ENCODE measurements at places on chromosomes 1 and 21. TPM values are rescaled to one million over a fixed set of nuclear protein-coding genes. Genes with fewer than 3 reads are reported as not detected.

SPRR2G gene
- not detected for total RNA-seq

TDRD10 gene
- 1.4 TPM for total RNA-seq

CFHR2 gene
- total RNA-seq = not detected

MRPS21 gene
- total RNA-seq = 33.6 TPM

OLIG2 gene
- total RNA-seq = not detected

MYBPH gene
- total RNA-seq = 8.9 TPM

KIF21B gene
- total RNA-seq = 1.5 TPM

GBP4 gene
- 9.6 TPM for total RNA-seq

EPHA10 gene
- total RNA-seq = 0.05 TPM

KIF17 gene
- total RNA-seq = 2.0 TPM

CLCA1 gene
- total RNA-seq = not detected

PGLYRP4 gene
- not detected for total RNA-seq

SLC5A9 gene
- 0.16 TPM for total RNA-seq

ZSCAN20 gene
- 11.6 TPM for total RNA-seq

TMEM82 gene
- not detected for total RNA-seq

AVPR1B gene
- total RNA-seq = not detected

SPRR1B gene
- total RNA-seq = not detected

OR2T10 gene
- total RNA-seq = not detected

SLC37A1 gene
- 7.9 TPM for total RNA-seq

NHLH1 gene
- not detected for total RNA-seq

TFB2M gene
- total RNA-seq = 22.4 TPM

TTC24 gene
- not detected for total RNA-seq

TDRD5 gene
- 1.1 TPM for total RNA-seq

MAB21L3 gene
- 3.2 TPM for total RNA-seq

All from urinary bladder (tissue), 4 donors.